SJCRH30 (cell line): ENCODE measurements at places on chromosomes 11 and 22.

GRCh38 chr11:78925387-78925786 is 350.7 kb upstream of the NARS2 start:
- DNase-seq, result no peak

- DNase-seq, result no peak
Measured at GRCh38 chr11:108223348-108224149, 682 bp downstream of the ATM start.

DNA sequence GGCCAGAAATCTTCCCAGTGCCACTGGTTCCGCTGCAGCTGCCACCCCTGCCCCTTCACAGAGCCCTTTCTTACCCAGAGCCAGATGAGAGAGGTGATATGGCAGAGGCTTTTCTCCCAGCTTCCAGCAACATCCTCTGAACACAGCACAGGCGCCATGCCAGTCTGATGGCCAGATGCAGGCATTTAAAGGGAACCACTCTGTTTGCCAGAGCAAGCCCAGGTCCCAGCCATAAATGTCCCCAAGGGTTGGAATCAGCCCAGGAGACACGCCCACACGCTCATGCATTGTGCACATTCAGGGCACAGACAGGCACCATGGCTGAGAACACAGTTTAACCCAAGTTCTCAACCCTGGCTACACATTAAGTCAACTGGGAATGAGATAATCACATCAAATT is 114.3 kb upstream of the CSNK2A3 start:
- DNase-seq, result no peak

DNA sequence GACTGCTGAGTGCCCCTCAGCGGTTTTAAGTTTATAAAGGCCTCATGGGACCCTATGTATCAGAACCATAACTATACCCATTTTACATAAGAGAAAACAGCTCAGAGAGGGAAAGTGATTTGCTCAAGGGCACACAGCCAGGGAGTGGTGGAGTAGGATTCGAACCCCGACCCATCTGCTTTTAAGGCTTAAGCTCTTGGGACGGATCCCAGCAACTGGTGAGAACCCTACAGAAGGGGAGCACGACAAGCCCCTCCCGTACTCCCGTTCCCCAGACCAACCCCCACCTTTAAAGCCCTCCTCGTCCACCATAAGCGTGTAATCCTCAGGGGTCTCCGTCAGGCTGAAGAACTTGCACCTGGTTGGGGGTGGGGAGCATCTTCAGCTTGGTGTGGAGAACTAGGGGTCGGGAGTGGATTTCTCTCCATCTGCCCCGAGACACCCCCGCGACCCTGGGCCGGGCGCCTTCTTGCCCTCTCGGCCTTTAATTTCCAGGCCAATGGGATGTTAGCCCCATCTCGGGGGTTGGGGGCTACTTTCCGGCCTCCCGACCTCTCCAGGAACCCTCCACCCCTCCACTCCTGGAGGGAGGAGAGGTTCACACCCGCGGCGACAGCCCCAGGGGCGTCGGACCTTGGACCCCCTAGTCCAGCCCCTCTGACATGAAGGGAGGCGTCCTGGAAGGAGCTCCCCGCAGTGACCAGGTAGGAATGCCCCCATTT is 725 bp downstream of the CASTOR1 start:
- peak; percentile 26 for DNase-seq

DNA sequence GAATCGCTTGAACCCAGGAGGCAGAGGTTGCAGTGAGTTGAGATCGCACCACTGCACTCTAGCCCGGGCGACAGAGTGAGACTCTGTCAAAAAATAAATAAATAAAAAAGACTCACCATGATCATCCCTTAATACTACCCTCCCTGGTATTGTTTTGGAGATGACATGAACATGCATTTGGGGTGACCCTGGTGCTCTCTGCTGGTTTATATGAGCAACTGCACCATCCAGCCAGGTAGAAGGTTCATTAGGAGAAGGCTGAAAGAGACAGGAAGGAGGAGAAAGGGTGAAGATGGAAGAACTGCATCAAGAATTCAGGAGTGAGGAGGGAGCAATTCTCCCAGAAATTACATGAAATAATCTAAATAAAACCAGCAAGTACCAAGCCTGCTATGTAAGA is 37.8 kb downstream of the SLC5A1 start:
- DNase-seq, result peak; percentile 54
